ENCODE measurements at places on chromosomes 7 and 10. TPM values are rescaled to one million over a fixed set of nuclear protein-coding genes. Genes with fewer than 3 reads are reported as not detected.

DNA sequence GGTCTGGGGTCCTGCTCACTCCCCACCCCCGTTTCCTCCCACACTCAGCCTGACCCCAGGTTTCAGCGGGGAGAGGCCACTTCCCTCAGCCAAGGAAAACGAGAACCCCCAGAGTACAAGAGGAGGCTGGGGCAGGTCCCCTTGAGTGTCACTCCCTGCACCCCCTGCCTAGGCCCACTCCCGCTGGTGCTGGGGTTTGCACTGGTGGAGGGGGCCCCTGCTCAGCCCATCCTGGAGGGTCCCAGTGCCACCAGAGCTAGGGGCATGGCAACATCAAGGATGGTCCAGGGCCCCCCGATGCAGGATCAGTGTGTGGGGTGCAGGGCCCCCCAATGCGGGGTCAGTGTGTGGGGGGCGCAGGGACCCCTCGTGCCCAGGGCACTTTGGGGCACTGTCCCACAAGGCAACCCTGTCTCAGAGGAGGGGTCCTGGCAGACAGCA, 70.5 kb upstream of the KCTD7 start:
- H3K27me3 ChIP-seq: no peaks in the 10 kb centered on the region
- H3K36me3 ChIP-seq: peaks cover 15% of the 10 kb centered on the region
- H3K4me3 ChIP-seq: no peak overlapping the region
- no peak overlapping the region for H3K27ac ChIP-seq
- DNase-seq: no peak
- peaks cover 6% of the 10 kb centered on the region for H3K4me1 ChIP-seq

- H3K36me3 ChIP-seq: no peaks in the 10 kb centered on the region
- peaks cover 26% of the 10 kb centered on the region for H3K27me3 ChIP-seq
- DNase-seq: no peak
These were observed 13.6 kb upstream of the SORBS1 start for GRCh38 chr10:95574649-95575365.

The SMURF1 gene
- total RNA-seq: 12.6 TPM

- H3K4me1 ChIP-seq: no peaks in the 10 kb centered on the region
- H3K4me3 ChIP-seq: no peak overlapping the region
- H3K27ac ChIP-seq: no peak overlapping the region
- DNase-seq: no peak
- no peaks in the 10 kb centered on the region for H3K27me3 ChIP-seq
- no peaks in the 10 kb centered on the region for H3K36me3 ChIP-seq
These were observed 47.5 kb upstream of the HNRNPH3 start for GRCh38 chr10:68284062-68285001.

DNA sequence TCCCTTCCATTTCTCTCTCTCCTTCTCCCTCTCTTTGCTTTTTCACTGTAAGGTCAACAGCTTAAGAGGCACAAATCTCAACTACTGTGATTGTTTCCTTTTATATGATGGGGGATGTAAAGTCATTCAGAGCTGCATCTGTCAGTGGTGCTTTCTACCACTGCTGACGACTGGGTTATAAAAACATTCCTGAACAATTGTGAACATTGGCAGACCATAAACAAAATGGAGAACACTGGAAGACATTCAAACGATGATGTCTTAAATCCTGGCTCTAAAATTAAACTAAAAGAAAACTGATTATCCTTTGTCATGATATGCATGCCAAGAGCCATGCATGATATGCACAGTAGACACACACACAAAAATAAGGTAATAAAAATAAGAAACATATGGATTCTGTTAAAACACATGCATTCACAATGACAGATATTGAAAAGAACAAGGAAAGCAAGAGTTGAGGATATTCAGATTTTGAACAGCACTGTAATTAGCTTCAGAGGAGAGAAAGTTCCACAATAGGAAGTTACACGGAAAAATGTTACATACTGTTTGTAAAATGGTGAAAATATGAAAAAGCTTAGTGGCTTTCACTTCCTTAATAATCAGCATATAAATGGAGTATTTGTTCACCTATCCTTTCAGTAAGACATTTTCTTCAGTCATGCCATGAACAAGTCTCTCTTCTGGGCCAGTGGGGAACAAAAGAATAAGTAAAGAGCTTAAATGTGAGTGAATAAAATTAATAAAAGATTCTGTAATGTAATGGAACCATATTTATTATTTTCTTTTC, 89.2 kb downstream of the RNLS start:
- no peak for DNase-seq
- no peak overlapping the region for H3K4me3 ChIP-seq
- H3K4me1 ChIP-seq: peaks cover 32% of the 10 kb centered on the region
- H3K27ac ChIP-seq: no peak overlapping the region

DNA sequence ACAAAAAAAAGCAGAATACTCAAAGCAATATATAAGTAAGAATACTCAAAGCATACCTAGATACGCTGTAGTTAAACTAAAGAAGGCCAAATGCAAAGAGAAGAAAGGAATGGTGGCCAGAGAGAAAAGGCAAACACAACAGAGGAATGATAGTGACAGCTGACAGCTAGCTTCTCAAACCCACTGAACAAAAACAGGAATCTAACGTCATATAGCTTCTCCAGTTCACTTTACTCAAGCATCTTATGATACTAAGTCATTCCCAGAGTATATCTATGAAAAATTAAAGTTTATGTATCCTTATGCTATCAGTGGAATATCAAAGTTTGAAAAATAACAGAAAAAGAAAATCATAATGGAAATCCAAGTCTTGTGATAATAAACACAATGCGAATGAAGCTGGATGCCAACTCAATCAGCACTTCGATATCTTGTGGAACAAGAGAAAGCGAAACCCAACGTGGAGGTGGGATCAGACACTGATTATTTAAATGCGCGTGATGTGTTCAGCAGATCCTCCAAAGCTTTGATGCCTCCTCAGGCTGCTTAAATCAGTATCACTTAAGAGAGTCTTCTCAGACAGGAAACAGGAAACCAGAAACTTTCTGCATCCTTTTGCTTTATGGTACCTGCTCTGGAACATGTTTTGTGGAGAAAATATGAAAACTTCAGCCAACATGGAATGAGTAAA, 102.8 kb downstream of the PIP4K2A start:
- H3K27me3 ChIP-seq: no peaks in the 10 kb centered on the region
- H3K27ac ChIP-seq: peak overlapping the region; percentile 88
- peak overlapping the region; percentile 72 for H3K4me3 ChIP-seq
- H3K36me3 ChIP-seq: peaks cover 58% of the 10 kb centered on the region

DNA sequence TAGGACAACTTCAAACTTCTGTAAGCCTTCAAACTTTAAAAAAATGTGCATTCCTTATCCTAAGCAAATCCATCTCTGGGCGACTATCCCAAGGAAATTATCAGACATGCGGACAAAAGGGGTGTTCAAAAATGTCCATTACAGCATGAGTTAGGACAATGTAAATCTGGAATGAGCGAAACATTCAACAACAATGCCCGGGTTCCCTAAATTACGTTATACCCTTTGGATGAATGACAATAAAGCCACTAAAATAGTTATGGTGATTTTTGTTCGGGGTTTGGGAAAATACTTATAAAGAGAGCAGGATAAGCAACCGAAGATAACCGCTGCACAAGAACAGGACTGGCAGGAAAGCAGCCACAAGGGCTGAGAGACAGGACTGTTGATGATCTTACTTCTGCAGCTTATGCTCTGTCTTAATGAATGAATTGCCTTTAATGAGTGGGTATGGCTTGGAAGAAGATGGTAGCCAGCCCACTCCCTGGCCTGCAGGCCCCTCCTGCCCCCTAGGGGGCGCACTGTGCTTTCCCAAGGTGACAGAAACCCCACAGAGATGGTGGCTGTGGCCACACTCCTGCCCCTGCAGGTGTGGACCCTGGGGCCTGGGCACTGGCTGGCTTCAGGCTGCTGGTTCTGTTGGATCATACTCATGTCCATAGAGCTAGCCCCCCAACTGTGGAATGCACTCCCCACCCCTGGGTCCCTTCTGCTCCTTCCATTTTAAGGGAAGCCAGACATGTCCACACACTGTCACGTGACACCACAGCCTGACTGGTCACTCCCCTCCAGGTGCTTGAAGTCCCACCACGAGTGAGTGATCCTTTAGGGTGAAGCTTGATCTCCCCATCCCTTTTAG, 45.0 kb downstream of the ZCCHC24 start:
- no peak overlapping the region for H3K4me3 ChIP-seq
- no peaks in the 10 kb centered on the region for H3K27me3 ChIP-seq
- H3K27ac ChIP-seq: no peak overlapping the region
- no peaks in the 10 kb centered on the region for H3K36me3 ChIP-seq

The SEMA3D gene
- not detected for total RNA-seq

- H3K27me3 ChIP-seq: peaks cover 4% of the 10 kb centered on the region
- H3K4me3 ChIP-seq: no peak overlapping the region
- H3K4me1 ChIP-seq: no peaks in the 10 kb centered on the region
- no peak overlapping the region for H3K27ac ChIP-seq
- no peaks in the 10 kb centered on the region for H3K36me3 ChIP-seq
- no peak for DNase-seq
These were observed 68.5 kb downstream of the CCDC71L start for GRCh38 chr7:106592282-106593027.

DNA sequence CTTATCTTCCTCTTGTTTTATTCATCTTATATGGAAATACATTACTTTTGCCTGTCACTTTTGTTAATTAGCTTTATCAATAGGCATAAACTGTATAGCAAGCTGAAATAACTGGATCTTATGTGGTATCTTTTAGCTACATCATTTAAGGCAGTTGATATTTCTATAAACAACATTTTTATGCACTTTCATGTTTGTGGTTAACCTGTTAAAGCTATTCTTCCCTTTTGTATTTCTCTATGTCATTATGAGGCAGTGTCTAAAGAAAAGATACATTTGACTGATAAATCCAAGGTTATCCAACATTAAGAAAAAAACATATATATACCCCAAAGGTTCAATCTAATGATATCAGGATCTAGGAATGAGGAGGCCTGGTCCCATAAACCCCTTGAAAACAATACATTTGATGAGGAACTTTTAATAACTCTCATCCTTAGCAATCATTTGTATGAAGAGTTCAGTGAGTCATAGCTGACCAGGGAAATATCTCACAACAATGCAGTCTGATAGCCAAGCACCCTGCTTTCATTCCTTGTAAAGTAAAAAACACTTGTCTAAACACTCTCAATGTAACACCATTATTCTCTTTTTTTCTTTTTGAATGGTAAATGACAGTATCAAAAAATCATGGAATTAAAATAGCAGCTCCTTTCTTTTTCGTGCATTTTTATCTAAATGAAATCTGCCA, 300.9 kb downstream of the NEBL start:
- H3K27ac ChIP-seq: no peak overlapping the region
- H3K27me3 ChIP-seq: no peaks in the 10 kb centered on the region
- H3K4me1 ChIP-seq: no peaks in the 10 kb centered on the region
- H3K4me3 ChIP-seq: no peak overlapping the region

- no peak overlapping the region for H3K4me3 ChIP-seq
- H3K27me3 ChIP-seq: peaks cover 7% of the 10 kb centered on the region
- peaks cover 16% of the 10 kb centered on the region for H3K4me1 ChIP-seq
- no peak overlapping the region for H3K27ac ChIP-seq
- H3K36me3 ChIP-seq: peaks cover 2% of the 10 kb centered on the region
These were observed 169.5 kb upstream of the SVIL start for GRCh38 chr10:29804025-29804852.

- no peak overlapping the region for H3K27ac ChIP-seq
- DNase-seq: no peak
- no peaks in the 10 kb centered on the region for H3K36me3 ChIP-seq
- H3K4me3 ChIP-seq: no peak overlapping the region
- no peaks in the 10 kb centered on the region for H3K27me3 ChIP-seq
- peaks cover 3% of the 10 kb centered on the region for H3K4me1 ChIP-seq
These were observed 28.9 kb downstream of the POR start for GRCh38 chr7:75943864-75944263.

GRCh38 chr7:129136887-129137642, 7.4 kb upstream of the TSPAN33 start:
- H3K27ac ChIP-seq: peak overlapping the region; percentile 25
- H3K4me1 ChIP-seq: peaks cover 23% of the 10 kb centered on the region
- no peaks in the 10 kb centered on the region for H3K27me3 ChIP-seq
- H3K4me3 ChIP-seq: no peak overlapping the region

- no peaks in the 10 kb centered on the region for H3K4me1 ChIP-seq
- H3K27me3 ChIP-seq: peaks cover 8% of the 10 kb centered on the region
- no peak overlapping the region for H3K4me3 ChIP-seq
- no peak for DNase-seq
- no peak overlapping the region for H3K27ac ChIP-seq
- H3K36me3 ChIP-seq: no peaks in the 10 kb centered on the region
These were observed 50.7 kb downstream of the ODAD2 start for GRCh38 chr10:27948186-27948585.

All from activated CD4-positive, alpha-beta T cell treated with anti-CD3 and anti-CD28 coated beads, Interleukin-2, amount 10 ng/mL, durations not matched to agents 7 days and 5 days (primary cell).